G401 (cell line): ENCODE measurements at places on chromosomes 7 and 10. TPM values are rescaled to one million over a fixed set of nuclear protein-coding genes. Genes with fewer than 3 reads are reported as not detected.

DNA sequence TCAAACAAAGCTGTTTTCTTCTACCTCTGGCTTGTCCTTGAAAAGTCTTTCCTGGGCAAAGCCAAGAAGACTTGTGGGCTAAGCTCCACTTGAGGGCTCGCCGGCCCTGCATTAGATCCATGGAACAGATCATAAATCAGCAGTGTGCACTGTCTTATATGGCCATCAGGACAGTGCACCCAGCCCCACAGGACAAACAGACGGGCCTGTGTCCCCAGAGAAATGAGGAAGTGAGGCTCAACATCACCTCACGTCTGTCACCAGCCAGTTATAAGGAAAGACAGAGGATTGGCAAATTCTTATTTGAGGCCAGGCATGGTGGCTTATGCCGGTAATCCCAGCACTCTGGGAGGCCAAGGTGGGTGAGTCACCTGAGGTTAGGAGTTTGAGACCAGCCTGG, 12.3 kb upstream of the IFT22 start:
- DNase-seq = no peak

DNA sequence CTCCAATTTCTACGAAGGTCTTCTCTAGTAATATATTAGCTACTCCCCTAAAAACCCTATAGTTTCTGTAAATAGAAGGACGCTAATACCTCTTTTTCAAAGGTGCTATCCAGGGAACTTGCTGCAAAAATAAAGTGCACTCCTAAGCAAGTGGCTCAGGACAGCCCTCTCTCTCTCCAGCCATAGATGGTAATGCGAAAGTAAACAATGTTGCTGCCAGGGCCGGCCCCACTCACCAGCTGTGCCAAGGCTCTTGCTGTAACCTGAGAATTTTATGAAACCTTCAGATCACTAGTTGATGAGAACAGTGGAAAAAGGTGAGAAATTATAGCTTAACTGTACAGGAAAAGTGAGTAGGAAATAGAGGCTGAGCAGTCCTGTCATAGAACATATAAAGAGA, 10.9 kb upstream of the TAS2R39 start:
- DNase-seq = no peak

GRCh38 chr10:70227548-70228320, 5.5 kb downstream of the PPA1 start:
- DNase-seq = peak; percentile 52

DNA sequence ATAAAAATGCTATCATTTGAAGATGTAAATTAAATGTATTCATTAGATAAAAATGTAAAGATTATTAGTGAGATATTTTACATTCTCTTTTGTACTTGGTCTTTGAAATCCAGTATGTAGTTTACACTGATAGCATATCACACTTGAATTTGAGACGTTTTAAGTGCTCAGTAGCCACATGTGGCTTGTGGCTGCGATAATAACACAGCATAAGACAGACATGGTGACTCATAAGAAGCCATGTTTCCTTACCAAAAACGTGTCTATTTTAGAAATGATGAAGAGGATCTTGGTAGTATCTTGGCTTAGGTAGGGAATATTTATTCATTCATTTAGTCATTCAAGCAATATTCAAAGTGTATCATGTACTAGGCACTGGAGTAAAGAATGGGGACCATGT, 149.3 kb downstream of the POU6F2 start:
- no peak for DNase-seq

The PLA2G12B gene
- not detected in 2 replicates for total RNA-seq

DNA sequence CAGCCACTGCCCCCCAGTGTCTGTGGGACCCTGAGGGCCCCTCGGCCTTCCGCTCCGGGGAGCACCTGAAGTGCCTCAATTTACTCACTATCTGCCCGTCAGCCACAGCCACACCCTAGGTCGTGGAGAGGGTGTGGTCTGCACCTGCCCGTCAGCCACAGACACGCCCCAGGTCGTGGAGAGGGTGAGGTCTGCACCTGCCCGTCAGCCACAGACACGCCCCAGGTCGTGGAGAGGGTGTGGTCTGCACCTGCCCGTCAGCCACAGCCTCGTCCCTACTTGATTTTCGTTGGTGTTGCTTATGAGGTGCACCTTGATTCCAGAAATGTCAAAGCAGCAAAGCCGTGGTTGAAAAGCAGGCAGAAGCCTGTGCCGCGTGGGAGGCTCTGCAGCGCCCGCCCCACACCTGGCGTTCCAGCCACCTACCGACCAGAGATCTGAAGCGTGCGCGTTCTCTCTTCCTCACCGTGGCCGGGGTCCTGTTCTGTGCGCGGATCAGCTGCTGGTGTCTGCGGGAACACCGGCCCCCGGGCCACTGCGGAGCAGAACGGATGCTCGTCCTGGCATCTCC, 101.6 kb downstream of the DYNC2I1 start:
- DNase-seq = no peak

- no peak for DNase-seq
Observed at GRCh38 chr10:106044503-106044902, 1120.0 kb downstream of the SORCS1 start.

The HMX2 gene
- not detected in 2 replicates for total RNA-seq
